Retinal pigment epithelial cell (primary cell): ENCODE measurements at places on chromosomes 5 and 9.
A peak's percentile ranks its signal among the peaks of the same experiment; 100 is the strongest.

DNA sequence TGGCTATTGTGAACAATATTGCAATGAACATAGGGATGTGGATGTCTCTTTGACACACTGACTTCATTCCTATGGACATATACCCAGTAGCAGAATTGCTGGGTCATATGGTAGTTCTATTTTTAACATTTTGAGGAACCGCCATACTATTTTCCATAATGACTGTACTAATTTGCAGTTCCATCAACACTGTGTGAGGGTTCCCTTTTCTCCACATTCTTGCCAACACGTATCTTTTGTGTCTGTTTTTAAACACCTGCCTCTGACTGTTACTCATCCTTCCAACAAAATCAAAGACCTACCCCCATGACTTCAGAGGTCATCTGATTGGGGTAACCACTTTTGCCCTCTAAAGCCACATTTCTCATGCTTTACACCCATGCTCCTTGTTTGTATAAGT is 133.5 kb downstream of the MED27 start:
- no peak for DNase-seq

DNA sequence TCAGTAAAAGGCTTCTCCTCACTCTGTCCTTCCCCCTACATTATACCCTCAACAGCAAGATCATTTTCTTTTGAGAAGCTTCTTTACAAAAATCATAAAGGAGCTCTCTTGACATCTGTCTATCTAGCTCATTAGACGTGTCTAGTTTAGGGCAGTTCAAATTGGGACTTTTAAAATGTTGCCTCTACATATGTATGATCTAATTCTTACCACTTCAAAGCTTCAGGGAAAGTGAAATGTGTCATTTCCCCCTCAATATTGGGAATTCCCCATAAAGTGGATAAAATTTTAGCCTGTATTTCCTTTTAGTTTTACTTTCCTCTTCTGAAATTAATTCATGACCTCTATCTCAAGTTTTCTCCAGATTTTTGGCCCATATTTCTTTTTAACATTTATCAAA is 323.7 kb downstream of the ARRDC3 start:
- DNase-seq, result no peak

- no peak for DNase-seq
Measured at GRCh38 chr9:94934816-94935328, 208.4 kb downstream of the AOPEP start.

DNA sequence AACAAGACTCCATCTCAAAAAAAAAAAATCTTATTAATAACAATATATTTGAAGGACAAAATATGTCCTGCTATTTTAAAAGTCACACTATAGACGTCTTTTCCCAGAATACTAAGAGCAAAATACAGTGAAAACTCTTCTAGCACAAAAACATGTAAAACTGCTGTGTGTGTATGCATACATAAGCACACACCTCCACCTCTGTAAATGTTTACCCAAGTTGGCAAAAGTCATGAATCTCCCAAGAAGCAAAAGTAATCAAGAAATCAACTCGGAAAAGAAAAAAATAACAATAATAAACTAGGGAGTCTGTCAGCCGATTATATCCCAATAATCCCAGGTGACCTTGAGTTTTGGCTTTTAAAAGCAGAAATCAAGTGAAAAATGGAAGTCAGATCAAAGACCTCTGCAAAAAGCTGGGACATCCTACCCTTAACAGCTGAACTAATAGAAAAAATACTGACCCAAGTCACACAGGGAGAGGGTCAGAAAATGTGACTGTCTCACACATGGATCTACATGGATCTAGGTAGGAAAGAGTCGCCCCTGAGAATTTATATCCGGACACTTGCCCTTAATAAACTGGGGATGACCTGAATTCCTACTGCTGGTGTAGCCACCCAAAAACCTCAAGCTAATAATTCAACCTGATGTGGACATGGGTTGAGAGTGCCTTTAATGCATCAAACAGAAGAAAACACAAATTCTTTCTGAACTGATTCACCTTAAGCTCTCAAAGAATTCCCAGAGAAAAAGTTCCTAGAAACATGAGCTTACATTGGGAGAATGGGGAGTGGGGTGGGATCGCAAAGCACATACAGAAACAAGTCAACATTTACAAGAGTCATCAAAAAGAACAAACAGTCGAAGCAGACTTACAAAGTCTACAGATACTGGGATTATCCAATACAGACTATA is 29.9 kb downstream of the LPAR1 start:
- no peak for DNase-seq

DNA sequence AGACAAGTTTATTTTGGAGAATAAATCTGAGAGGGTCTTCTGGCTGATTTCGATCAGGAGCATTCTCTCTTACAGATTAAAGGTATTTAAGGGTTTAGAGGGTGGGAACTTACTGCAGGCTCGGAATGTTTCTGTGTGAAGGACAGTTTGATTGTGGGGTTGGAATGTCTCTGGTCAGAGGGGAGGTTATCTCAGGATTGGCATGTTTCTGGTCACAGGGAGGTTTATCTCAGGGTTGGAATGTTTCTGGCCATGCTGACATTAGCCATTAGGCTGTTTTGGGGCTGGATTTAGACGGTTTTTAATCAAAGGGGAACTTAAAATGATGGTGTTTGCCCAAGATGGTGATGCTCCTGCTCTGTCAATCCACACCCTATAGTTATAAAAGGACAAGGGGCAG is 95.2 kb downstream of the SLCO4C1 start:
- no peak for DNase-seq

GRCh38 chr9:85451680-85452079 is 290.1 kb downstream of the AGTPBP1 start:
- no peak for DNase-seq

- no peak for DNase-seq
Measured at GRCh38 chr5:135750506-135750905, 84.0 kb upstream of the SLC25A48 start.

GRCh38 chr5:83145241-83145640 is 67.9 kb downstream of the XRCC4 start:
- no peak for DNase-seq

DNA sequence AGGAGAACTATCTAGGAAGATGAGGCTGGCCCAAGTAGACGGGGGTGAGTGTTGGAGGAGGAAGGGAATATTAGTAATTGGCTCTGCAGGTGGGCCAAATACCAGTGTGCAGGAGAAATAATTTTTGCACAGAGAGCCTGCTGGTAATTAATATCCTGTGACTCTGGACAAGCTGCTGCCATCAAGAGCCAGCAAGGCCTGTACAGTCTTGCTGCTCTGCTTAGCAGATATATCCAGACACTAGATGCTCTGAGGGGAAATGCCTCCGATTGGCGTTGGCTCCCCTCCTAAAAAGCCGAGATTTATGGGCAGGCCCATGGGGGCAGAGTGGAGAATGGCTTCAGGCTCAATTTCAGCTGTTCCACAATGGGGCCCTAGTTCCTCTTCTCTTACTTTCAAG is 29.6 kb upstream of the ASTN2 start:
- DNase-seq, result no peak

GRCh38 chr9:2086971-2087370 is 71.8 kb downstream of the SMARCA2 start:
- DNase-seq, result no peak

DNA sequence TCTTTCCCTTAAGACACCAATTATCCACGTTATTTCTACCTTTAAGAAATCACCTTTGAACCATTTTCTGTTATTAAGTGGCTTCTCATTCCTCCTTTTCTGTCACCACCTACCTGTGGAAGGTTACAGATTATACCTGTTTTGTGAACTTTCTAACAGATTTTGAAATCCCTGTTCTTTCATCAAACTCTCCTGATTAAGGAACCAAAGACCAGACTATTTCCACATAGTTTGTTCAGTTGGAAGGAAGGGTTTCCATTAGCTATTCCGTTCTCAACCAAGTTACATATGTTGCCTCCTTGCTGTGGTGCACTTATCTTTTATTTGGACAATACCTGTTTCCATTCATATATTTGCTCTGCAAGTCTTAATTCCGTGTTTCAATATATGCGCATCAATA is 343.6 kb downstream of the ADGRV1 start:
- DNase-seq, result no peak

- no peak for DNase-seq
Measured at GRCh38 chr5:157594257-157594656, 18.7 kb upstream of the ADAM19 start.

DNA sequence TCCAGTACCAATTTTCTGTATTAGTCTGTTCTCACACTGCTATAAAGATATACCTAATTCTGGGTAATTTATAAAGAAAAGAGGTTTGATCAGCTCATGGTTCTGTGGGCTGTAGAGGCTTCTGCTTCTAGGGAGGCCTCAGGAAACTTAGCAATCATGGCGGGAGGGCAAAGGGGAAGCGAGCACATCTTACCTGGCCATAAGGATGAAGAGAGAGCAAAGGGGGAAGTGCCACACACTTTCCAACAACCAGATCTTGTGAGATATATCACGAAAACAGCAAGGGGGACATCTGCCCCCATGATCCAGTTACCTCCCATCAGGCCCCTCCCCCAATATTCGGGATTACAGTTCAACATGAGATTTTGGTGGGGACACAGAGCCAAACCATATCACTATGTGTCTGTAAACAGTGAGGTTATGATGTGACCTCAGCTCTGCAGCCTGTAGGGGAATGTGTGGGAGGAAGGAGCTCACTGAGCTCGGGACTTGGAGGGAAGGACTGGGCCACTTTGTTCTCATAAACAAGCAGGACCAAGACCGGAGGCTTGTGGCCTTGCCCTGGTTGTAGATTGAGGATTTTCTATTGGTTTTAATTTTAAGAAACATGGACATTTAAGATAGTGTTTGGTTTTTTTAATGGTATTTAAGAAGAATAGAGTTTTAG is 85.2 kb downstream of the EHMT1 start:
- DNase-seq, result no peak

DNA sequence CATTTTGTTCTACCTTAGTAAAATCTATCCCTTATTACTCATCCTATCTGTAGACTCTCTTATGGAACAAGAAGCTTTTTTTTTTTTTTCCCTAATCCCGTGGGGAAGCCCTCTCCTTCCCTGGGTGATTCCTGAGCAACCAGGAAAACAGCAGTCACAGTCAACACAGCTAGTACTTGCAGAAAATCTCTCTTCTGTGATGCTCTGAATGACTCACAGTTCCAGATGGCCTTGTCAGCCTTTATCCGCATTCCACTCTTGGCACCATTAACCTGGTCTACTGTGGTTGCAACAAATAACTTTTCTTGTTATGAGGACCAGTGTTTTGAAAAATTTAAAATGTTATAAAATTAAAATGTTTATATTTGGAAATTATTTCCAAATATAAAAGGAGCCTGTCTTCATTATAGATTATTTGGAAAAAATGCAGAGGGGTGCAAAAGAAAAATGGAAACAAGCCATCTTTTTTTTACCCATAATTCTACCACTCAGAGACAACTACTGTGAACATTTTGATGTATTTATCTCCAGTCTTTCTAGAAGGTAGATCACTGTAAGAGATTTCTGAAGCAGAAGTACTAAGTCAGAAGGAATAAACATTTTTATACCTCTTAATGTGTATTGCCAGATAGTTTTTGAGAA is 486.7 kb downstream of the RAB3C start:
- DNase-seq, result peak; percentile 89

DNA sequence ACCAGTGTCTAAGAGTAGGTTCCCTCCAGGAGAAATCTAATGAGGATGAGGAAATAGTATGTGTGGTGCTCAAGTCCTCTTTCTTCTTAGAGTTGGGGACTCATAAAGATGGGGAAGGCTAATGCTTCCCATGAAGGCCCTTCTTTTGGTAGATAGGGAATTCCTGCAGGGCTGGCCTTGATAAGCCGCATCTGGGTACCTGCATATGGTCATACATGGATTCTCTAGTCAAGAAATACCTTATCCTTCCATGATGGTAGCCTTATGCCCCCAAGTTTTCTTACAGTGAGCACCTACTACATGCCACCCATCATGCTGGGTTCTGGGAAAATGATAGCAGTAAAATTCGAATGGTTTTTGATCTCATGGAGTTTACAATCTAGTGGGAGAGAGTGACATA is 382.6 kb downstream of the KDM4C start:
- DNase-seq, result no peak

GRCh38 chr5:160285316-160285715 is 27.0 kb downstream of the CCNJL start:
- no peak for DNase-seq

DNA sequence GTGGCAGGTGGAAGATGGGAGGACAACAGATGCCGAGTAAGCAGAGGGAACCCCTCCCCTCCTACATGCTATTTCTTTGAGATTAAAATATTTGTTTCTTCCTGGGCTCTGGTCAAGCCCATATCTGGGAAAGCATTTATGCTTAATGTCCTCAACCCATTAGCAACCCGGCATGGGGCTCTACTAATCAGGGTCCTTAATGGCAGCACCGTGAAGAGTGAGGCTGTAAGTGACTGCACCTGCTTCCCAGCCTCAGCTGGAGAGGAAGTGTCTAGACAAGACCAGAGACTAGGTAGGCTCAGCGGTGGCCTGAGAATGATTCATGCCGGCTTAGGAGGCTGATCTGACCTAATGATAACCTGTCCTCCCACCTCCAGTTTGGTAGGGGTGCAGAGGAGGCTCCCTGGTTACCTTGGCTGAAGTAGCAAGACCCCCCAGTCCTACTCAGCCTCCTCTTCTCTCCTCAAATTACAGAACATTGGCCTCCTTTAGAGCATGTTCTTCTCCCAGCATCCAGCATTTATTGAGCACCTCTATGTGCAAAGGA is 61.3 kb upstream of the HSPA9 start:
- DNase-seq, result no peak

- peak; percentile 64 for DNase-seq
Measured at GRCh38 chr9:121598965-121599871, 52.2 kb upstream of the DAB2IP start.

GRCh38 chr5:57698086-57698485 is 215.5 kb upstream of the ACTBL2 start:
- DNase-seq, result no peak

DNA sequence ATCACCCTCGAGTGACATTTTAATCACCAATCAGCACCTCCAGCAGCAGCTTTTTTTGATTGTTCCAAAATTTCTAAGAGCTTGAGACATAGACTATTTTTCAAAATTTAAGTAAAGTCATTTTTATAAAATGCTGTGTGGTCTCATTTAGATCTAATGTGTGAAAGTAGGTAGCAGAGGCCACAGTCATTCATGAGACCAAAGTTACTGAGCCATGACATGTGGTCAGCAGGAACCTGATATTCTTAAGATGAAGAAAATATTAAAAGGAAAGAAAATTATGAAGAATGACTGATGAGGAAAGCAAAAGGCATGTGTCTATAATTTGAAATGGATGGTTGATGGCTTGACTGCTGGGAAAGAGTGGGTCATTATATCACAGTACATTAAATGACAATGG is 7.2 kb downstream of the FREM1 start:
- no peak for DNase-seq

DNA sequence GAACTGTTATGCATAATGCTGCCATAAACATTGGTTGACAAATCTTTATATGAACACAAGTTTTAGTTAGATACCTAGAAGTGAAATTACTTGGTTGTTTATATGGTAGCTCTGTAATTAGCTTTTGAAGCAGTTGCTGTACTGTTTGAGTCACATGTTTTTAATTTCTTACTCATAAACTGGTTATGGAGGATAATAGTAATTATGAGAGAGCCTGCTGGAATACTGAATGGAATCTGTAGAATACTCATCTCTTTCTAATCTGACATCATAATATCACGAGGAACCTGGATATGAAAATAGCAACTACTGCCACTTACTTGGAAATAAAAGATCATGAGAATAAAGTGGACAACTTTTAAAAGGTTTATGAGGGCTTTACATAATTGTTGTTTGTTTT is 509.2 kb downstream of the CETN3 start:
- DNase-seq, result no peak

- no peak for DNase-seq
Measured at GRCh38 chr5:76325876-76326491, 77.1 kb upstream of the IQGAP2 start.

- no peak for DNase-seq
Measured at GRCh38 chr5:136210259-136210658, 17.3 kb upstream of the SMIM32 start.

GRCh38 chr5:4015709-4016108 is 420.1 kb downstream of the IRX1 start:
- DNase-seq, result no peak
